ENCODE measurements at places on chromosomes 2 and 18.
A peak's percentile ranks its signal among the peaks of the same experiment; 100 is the strongest.

- peak; percentile 98 for DNase-seq
Observed at GRCh38 chr2:38462121-38462661, 85.1 kb upstream of the ATL2 start.

- no peak for DNase-seq
Observed at GRCh38 chr2:101735166-101735533, 37.6 kb downstream of the MAP4K4 start.

GRCh38 chr2:99695944-99696253 is 206.1 kb upstream of the REV1 start:
- DNase-seq, result no peak

DNA sequence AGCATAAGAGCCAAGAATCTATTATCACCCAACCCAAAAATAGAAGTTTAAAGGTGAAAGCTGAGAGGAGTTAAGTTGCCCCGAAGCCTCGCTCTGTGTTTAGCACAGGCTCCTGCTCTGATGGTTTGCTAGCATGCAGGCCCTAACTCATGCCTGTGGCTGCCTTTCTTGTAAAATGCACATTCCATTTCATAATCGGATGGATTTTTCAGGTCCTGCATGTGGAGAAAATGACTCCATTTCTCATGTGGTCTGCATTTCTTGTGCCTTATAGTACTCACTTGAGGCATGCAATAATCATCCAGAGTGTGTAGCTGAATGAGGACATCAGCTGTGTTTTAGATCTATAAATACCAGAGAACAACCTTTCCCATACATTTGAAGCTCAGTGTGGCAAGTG is 381.8 kb downstream of the CPS1 start:
- DNase-seq, result no peak

- DNase-seq, result no peak
Observed at GRCh38 chr2:186699742-186700141, 5.9 kb downstream of the FAM171B start.
